ENCODE measurements at places on chromosomes 11 and 22. TPM values are rescaled to one million over a fixed set of nuclear protein-coding genes. Genes with fewer than 3 reads are reported as not detected.

Gene ASPHD2
- total RNA-seq: 15.1 TPM

Gene TBX10
- not detected for total RNA-seq

Gene SOX6
- total RNA-seq: not detected

Gene SLC5A4
- total RNA-seq: not detected

Gene EIF4G2
- 1,459 TPM for total RNA-seq

Gene MS4A7
- total RNA-seq: not detected
